ENCODE measurements at places on chromosomes 13 and 19. TPM values are rescaled to one million over a fixed set of nuclear protein-coding genes. Genes with fewer than 3 reads are reported as not detected.

- DNase-seq, result no peak
Measured at GRCh38 chr13:25198647-25199046, 26.6 kb upstream of the AMER2 start.

PBX4 gene
- total RNA-seq, result 2.8 TPM

DNA sequence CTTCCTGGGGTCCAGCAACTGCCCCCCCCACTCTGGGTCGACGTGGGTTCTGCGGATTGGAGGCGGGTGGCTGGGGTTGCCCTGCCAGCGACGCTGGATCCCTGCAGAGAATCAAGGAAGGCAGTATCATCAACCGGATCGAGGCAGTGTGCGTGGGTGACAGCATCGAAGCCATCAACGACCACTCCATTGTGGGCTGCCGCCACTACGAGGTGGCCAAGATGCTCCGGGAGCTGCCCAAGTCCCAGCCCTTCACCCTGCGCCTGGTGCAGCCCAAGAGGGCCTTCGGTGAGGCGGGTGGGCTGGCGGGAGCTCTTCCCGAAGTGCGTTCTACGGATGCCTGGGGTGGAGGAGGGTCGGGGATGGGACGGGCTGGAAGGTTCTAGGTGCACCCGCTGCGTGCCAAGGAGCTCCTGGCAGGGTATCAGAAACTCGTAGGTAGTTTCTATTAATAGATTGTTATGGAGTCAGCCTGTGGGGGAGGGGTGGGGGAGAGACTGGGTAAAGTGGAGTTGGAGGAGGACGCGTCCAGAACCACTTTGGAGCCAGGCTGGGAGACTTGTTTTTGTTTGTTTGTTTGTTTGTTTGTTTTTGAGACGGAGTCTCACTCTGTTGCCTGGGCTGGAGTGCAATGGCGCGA lies 1.5 kb downstream of the GIPC3 start:
- no peak for DNase-seq

DNA sequence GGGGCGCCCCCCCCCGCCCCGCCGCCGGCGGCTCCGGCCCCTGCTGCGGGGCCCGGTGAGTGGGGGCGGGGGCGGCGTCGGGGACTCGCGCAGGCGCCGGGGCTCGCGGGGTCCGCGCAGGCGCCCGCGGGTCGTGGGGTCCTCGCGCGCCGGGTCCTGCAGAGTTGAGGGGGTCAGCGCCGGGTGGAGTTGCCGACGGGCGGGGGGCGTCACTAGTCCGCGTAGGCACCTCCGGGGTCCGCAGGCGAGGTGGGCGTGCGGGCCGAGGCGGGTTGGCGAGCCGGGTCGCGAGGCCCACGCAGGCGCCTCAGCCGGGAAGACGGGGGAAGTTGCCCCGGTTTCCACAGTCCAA lies 365 bp downstream of the PPP6R1 start:
- no peak for DNase-seq

ATXN8OS gene
- total RNA-seq, result not detected
